ENCODE measurements at places on chromosomes 4 and X.

DNA sequence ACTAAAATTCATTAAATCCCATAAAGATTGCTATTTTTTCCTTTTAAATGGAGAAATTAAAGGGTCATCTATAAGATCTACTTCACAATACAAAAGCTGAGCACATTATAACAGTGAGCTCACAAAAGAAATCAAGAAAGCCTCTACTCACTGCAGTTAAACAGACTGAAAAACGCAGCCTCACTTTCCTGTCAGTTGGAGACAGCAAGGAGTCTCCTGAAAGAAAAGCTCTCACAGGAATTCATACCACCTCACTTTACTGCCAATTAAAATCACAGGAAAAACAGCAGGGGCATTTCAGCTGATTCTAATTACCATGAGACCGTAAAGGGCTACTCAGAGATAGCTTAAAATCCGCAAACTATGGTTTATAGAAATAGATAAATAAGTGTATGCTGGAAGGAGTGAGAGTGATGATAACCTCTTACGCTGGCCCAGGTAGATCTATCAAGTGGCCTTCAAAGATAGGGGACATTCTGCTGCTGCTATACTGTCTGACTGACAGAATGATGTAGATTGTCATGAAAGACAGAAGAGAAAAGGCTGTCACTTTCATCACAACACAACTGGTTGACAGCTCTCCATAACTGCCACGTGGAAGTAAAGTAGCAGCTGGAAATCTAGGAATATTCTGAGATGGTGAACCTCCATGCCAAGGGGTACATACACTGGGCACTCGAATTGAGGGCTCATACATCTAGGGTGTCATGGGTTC, 1333.7 kb upstream of the DIAPH2 start:
- no peak for DNase-seq
- no peak overlapping the region for H3K27ac ChIP-seq
- no peak overlapping the region for H3K4me3 ChIP-seq
- H3K36me3 ChIP-seq: no peaks in the 10 kb centered on the region
- no peaks in the 10 kb centered on the region for H3K4me1 ChIP-seq

GRCh38 chrX:44011506-44011905, 38.3 kb upstream of the NDP start:
- H3K27me3 ChIP-seq: peaks cover 1% of the 10 kb centered on the region
- no peak overlapping the region for H3K4me3 ChIP-seq
- DNase-seq: no peak
- H3K27ac ChIP-seq: no peak overlapping the region

GRCh38 chr4:15963576-15963975, 601 bp upstream of the FGFBP2 start:
- H3K4me1 ChIP-seq: no peaks in the 10 kb centered on the region
- H3K27ac ChIP-seq: no peak overlapping the region
- no peak overlapping the region for H3K4me3 ChIP-seq
- peaks cover 25% of the 10 kb centered on the region for H3K27me3 ChIP-seq
- H3K36me3 ChIP-seq: no peaks in the 10 kb centered on the region

- no peak overlapping the region for H3K27ac ChIP-seq
- H3K27me3 ChIP-seq: no peaks in the 10 kb centered on the region
- H3K4me3 ChIP-seq: no peak overlapping the region
- peaks cover 6% of the 10 kb centered on the region for H3K4me1 ChIP-seq
Measured at GRCh38 chrX:119667111-119667878, 25.7 kb downstream of the SEPTIN6 start.

DNA sequence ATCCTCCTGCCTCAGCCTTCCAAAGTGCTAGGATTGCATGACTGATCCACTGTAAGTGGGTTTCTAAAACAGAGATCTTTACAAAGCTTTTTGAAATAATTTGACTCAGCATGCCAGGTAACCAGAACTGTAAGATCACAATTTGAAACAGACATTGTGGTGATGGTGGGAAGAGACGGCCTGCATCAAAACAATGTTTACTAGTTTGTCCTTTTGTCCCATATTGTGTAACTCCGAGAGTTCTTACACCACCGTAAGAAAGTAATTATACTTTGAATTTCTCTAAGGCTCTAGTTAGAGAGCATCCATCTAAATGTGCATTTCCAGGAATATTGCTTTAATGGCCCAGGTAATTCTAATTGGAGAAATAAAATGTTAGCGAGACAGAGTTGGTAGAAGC, 594 bp upstream of the ARHGAP24 start:
- no peaks in the 10 kb centered on the region for H3K27me3 ChIP-seq
- H3K27ac ChIP-seq: peak overlapping the region; percentile 77
- H3K4me3 ChIP-seq: peak overlapping the region; percentile 89

GRCh38 chr4:74543231-74543781, 98.4 kb downstream of the AREG start:
- no peak overlapping the region for H3K27ac ChIP-seq
- no peaks in the 10 kb centered on the region for H3K36me3 ChIP-seq
- peaks cover 20% of the 10 kb centered on the region for H3K4me1 ChIP-seq
- H3K27me3 ChIP-seq: no peaks in the 10 kb centered on the region

DNA sequence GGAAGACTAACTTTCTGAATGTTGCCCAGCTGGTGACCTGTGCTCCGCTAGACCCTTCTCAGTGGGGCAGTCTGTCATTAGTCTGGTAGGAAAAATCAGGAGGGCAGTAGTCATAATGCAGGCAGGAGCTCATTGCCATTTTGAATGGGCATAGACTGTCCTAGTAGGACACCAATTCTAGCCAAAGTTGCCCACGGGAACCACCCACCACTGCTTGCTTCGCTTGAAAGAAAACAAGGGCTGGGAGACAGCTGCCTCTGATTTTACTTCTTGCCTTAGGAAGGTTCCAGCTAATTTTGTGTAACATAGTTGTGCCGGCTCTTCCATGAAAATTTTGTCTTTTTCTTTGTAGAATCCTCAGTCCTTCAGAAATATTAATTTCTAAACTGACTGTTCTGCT, 23.3 kb downstream of the HOPX start:
- peaks cover 59% of the 10 kb centered on the region for H3K27me3 ChIP-seq
- no peak overlapping the region for H3K4me3 ChIP-seq
- DNase-seq: no peak
- H3K36me3 ChIP-seq: no peaks in the 10 kb centered on the region
- no peaks in the 10 kb centered on the region for H3K4me1 ChIP-seq

- DNase-seq: no peak
- no peaks in the 10 kb centered on the region for H3K36me3 ChIP-seq
- no peak within 1 kb of the TSS for H3K4me3 ChIP-seq
- peaks cover 40% of the 10 kb centered on the region for H3K27me3 ChIP-seq
- H3K4me1 ChIP-seq: no peaks in the 10 kb centered on the region
Measured at GRCh38 chr4:56821381-56822243, at the start of gene SPINK2. Gene SPINK2 (minus strand): TSS chr4:56821701. CDS start chr4:56821662, 39 bp downstream.

- peaks cover 34% of the 10 kb centered on the region for H3K27me3 ChIP-seq
- no peak overlapping the region for H3K27ac ChIP-seq
- no peak overlapping the region for H3K4me3 ChIP-seq
- DNase-seq: no peak
Measured at GRCh38 chr4:138805736-138806135, 209.8 kb upstream of the NOCT start.

DNA sequence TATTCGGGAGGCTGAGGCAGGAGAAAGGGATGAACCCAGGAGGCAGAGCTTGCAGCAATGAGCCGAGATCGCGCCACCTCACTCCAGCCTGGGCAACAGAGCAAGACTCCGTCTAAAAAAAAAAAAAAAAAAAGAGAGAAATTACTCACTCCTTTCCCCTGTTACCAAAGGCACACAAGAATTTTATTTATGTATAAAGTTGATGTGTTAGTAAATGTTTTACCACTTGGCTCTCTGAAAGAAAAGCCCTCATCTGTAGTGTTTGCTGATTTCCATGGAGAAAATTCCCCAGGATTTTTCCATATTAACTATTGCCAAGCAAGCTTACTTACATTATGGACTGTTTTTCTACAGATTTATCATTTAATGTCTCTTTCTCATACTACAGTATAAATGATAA, 142.1 kb upstream of the PABPC4L start:
- no peak overlapping the region for H3K27ac ChIP-seq
- H3K4me3 ChIP-seq: no peak overlapping the region
- DNase-seq: no peak

- peaks cover 5% of the 10 kb centered on the region for H3K4me1 ChIP-seq
- H3K27me3 ChIP-seq: peaks cover 2% of the 10 kb centered on the region
- no peaks in the 10 kb centered on the region for H3K36me3 ChIP-seq
- no peak overlapping the region for H3K27ac ChIP-seq
Measured at GRCh38 chr4:121189326-121190215, 25.4 kb upstream of the TNIP3 start.

DNA sequence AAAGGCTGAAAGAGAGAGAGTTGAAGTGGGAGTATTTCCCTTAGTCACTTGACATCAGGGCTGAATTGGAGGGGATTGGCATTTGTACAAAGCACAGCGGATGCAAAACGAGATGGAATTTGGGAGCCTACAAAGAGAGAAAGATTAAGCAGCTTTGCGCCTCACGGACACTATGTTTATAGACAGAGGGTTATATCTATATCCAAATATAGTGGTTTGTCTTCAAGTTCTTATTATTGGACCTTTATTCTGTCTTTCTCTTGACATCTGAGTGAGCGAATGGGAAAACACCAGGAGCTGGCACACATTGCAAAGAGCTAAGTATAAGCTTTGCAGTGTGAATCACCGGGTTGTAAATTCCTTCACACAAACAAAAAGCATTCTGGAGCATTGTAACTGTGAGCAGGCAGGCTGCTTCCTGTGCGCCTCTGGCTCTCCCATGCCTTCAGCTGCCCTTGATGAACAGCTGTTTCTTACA, 500.2 kb downstream of the STIM2 start:
- H3K27ac ChIP-seq: no peak overlapping the region
- no peaks in the 10 kb centered on the region for H3K36me3 ChIP-seq
- H3K4me1 ChIP-seq: peaks cover 6% of the 10 kb centered on the region
- peaks cover 2% of the 10 kb centered on the region for H3K27me3 ChIP-seq
- peak; percentile 42 for DNase-seq

- H3K27ac ChIP-seq: no peak overlapping the region
- no peak overlapping the region for H3K4me3 ChIP-seq
- no peaks in the 10 kb centered on the region for H3K36me3 ChIP-seq
- H3K27me3 ChIP-seq: peaks cover 41% of the 10 kb centered on the region
- no peak for DNase-seq
Measured at GRCh38 chr4:7364979-7365378, 69.8 kb downstream of the PSAPL1 start.

DNA sequence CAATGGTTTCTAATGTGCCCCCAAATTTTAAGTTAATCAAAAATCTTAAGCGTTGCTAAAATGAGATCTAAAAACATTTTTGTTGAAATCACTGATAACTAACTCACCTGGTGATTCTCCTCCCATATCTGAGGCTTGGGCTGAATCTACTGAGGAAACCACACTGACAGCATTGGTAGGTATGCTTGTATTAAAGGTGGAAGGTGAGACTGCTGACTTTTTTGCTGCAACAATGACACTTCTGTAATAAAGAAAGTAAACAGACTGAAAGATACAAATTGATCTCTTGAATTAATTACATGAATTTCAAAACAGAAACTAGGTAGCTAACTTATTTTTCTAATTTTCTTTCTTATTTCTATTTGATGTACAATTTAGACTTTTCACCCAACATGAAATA, 198.1 kb downstream of the LRBA start:
- no peaks in the 10 kb centered on the region for H3K36me3 ChIP-seq
- H3K4me1 ChIP-seq: peaks cover 22% of the 10 kb centered on the region
- no peak for DNase-seq
- no peak overlapping the region for H3K27ac ChIP-seq

GRCh38 chr4:184200296-184200695, 17.4 kb downstream of the ENPP6 start:
- no peak overlapping the region for H3K4me3 ChIP-seq
- no peaks in the 10 kb centered on the region for H3K36me3 ChIP-seq
- DNase-seq: no peak
- H3K27me3 ChIP-seq: peaks cover 3% of the 10 kb centered on the region

- H3K36me3 ChIP-seq: no peaks in the 10 kb centered on the region
- H3K27me3 ChIP-seq: no peaks in the 10 kb centered on the region
- no peaks in the 10 kb centered on the region for H3K4me1 ChIP-seq
Measured at GRCh38 chrX:50333308-50333707, 128.7 kb downstream of the CCNB3 start.

DNA sequence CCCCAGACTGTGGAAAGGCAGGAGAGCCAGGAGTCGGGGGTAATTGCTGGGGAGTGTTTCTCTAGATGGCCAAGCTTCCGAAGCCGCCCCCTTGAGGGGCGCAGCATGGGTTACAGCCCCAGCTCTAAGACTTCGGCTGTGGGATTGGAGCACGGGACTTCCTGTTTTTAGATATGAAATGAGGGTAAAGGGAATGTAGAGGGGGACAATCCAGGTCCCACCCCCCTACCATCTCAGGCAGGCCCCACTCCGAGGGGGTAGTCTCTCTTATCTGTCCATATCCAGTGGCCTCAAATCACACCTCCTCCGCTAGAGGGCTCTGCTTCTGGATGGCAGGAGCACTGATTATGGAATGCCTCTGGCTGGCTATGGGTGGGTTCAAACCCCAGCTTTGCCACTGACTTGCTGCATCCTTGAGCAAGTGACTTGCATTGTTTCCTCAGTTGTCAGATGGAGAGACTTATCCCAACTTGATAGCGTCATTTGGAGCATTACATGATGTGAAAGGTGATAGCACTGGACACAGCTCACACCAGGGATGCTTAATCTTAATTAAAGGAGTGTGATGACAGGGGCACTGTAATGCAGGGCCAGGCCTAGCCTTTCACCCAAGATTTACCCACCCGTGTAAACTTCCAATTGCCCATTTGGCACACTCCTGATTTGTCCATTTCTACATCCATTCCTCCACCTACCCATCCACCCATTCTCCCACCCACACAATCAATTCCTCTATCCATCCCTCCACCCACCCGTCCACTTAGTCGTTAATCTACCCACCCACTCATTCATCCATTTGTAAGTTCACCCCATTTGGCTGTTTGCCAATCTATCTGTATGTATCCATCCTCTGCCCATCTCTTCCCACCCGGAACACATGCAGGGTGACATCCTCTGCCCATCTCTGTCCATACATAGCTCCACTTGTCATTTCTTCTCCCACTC, 848 bp upstream of the KCND1 start:
- peaks cover 18% of the 10 kb centered on the region for H3K4me1 ChIP-seq
- peak overlapping the region; percentile 85 for H3K4me3 ChIP-seq
- peak overlapping the region; percentile 36 for H3K27ac ChIP-seq
- peak; percentile 33 for DNase-seq
- no peaks in the 10 kb centered on the region for H3K27me3 ChIP-seq

GRCh38 chr4:123880631-123881030, 484.0 kb downstream of the SPRY1 start:
- no peak overlapping the region for H3K27ac ChIP-seq
- DNase-seq: no peak
- peaks cover 5% of the 10 kb centered on the region for H3K36me3 ChIP-seq
- H3K4me1 ChIP-seq: no peaks in the 10 kb centered on the region
- no peak overlapping the region for H3K4me3 ChIP-seq

GRCh38 chrX:144637731-144638130, 609.6 kb upstream of the SPANXN1 start:
- H3K4me3 ChIP-seq: no peak overlapping the region
- H3K36me3 ChIP-seq: peaks cover 7% of the 10 kb centered on the region
- no peak overlapping the region for H3K27ac ChIP-seq
- H3K4me1 ChIP-seq: no peaks in the 10 kb centered on the region
- no peak for DNase-seq

Data from HFFc6 (cell line).